Type B pancreatic cell (in vitro differentiated cells): ENCODE measurements at places on chromosomes 2 and 18.

GRCh38 chr2:214837466-214837865 is 28.0 kb upstream of the BARD1 start:
- no peak for DNase-seq

GRCh38 chr2:26801328-26801727 is 15.5 kb downstream of the CENPA start:
- DNase-seq: no peak

DNA sequence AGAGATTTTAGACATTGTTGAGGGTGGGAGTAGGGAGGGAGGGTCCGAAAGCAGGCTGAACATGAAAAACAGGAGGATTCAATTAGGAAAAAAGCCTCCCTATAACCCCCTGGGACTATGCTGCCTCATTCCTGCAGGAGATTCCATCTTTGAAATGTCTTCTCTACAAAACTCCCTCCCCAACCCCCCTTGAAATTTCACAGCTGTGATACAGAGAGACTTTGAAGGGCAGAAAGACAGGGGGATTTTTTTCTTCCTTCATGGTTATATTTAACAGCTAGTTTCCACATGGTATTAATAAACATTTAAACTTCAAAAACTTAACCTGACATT is 57.6 kb downstream of the TRIB2 start:
- no peak for DNase-seq

- DNase-seq: no peak
Measured at GRCh38 chr2:174918886-174919526, 86.2 kb downstream of the CHN1 start.

- DNase-seq: no peak
Measured at GRCh38 chr2:26064846-26065245, 31.0 kb downstream of the RAB10 start.

- no peak for DNase-seq
Measured at GRCh38 chr2:133854603-133855200, 286.4 kb upstream of the NCKAP5 start.

DNA sequence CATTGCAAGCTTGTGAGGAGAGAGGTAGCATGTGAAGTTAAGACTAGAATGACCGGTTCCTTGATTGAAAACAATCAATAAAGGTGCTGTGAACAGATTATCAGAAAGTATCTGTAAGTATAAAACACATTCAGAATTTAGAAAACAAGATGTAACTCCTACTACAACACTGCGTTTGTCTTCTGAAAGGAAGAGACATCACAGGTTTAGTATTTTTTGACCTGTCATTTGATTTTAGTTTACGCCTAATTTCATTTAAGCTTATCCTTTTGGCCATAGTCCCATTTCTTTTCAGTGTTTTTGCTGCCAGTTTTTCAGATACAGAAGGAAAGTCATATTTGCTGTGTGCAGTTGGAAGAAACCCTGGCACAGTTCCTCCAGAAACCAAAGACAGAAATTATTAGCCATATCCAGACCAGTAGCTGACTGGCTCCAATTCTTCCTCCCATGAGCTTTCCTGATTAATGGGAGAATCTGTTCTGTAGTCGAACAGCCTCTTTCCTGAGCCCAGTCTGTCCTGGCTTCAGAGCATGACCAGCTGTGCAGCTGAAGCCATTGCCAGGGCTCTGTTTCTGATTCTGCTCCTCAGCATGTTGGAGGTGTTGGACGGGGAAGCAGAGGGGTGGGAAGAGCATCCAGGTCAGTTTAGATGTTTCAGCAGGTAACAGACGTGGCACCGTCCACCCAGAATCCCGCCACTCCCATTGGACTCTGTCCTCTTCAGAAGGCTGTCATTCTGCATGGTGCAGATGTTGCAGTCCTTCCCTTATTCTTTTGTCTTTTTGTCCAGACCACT is 61.0 kb downstream of the CRIM1 start:
- DNase-seq: no peak

GRCh38 chr2:114534116-114535084 is 92.0 kb downstream of the DPP10 start:
- DNase-seq: no peak

- no peak for DNase-seq
Measured at GRCh38 chr2:188629753-188630527, 338.3 kb downstream of the GULP1 start.

DNA sequence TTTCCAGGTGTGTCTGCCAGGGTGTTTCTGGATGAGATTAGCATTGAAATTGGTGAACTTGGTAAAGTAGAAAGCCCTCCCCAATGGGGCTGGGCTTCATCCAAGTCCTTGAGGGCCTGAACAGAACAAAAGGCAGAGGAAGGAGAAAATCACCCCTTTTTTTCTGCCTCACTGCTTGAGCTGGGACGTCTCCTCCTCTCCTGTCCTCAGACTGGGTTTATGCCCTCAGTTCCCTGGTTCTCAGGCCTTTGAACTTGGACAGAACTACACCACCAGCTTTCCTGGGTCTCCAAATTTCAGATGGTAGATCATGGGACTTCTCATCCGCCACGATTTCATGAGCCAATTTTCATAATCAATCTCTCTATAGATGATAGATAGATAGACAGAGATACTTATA is 53.7 kb upstream of the BIN1 start:
- no peak for DNase-seq

- DNase-seq: no peak
Measured at GRCh38 chr2:64924170-64924934, 64.8 kb upstream of the SLC1A4 start.

GRCh38 chr2:136012315-136012714 is 26.9 kb upstream of the DARS1 start:
- DNase-seq: no peak

- DNase-seq: no peak
Measured at GRCh38 chr2:111624411-111625156, 259.4 kb downstream of the ANAPC1 start.

GRCh38 chr18:55244546-55244945 is 285.3 kb upstream of the CCDC68 start:
- DNase-seq: no peak

DNA sequence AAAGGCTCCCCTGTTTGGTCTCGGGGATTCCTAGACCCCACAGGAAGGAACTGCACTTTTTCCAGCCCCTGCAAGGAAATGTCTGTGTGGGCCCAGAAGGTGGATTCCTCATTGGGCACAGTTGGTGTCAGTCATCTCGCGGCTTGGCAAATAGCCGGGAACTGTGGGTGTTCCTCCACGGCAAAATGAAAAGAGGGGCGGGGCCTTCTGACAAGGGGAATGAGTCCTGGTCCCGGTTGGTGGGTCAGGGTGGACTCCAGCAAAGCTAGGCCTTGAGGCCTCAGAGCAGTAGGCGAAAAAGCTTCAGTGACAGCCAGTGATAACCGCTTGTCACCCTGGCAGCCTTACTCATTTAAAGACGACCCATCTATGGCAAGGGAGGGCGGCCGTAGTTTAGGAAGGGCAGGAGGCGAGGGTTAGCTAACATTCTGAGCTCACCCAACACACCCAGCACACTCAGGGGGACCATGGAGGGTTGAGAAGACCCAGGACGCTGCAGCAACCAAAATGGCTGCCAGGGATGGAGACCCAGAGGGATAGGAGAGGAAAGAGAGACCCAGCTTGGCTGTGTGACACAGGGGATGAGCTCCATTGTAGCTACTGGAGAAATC is 16.5 kb downstream of the SLC4A3 start:
- peak; percentile 62 for DNase-seq

DNA sequence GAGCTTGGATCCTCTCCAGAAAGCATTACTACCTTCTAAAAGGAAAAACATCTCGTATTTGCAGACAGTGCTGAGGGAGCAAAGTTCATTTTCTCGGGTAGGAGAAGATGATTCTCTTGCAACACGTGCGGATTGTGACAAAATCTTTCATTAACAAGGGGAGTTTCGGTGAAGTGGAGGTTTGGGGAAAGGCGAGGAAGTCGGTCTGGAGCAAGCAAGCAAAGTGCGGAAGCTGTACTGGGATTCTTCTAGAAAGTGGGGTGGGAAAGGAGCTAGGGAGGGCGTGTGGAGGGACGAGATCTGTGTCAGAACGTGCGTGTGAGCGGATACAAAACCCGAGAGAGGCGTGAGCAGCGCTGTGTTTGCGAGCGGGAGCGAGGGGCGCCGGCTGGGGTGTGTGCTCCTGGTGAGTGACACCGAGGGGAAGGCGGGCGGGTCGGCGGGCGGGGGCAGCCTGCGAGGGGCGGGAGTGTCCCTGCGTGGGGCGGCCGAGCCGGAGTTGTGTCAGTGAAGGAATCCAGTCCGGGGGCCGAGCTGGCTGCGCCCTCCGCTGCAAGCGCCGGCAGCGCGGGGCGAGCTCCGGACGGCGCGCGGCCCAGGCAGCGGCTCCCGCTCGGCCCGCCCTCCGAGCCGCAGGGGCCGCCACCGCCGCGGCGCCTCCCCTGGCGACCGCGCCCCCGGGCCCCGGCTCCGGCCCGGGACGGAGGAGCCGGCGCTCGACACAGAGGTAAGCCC is at the start of gene SPATS2L:
Gene SPATS2L, plus strand, starts transcription at position 498 of the 735 bp plus-strand sequence. CDS start 82,552 bp downstream, outside the sequence.
- peak; percentile 78 for DNase-seq

DNA sequence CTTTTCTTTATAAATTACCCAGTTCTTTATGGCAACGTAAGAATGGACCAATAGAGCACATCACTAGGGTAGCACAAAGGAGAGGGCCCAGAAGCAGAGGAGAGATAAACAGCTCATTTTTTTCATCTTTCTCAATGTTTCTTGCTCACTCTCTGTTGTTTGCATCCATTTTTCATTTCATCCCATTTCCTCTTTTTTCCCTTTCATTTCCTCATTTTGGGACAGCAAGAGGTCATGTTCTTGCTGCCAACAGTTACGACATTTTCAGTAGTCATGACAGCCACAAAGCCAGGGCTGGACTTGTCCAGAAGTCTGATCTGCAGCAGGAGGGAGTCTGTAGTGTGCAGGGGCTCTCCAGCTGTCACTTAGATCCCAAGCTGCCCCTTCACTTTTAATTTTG is 52.7 kb upstream of the CYP1B1 start:
- DNase-seq: no peak

- no peak for DNase-seq
Measured at GRCh38 chr2:176502619-176503018, 233.4 kb downstream of the MTX2 start.

DNA sequence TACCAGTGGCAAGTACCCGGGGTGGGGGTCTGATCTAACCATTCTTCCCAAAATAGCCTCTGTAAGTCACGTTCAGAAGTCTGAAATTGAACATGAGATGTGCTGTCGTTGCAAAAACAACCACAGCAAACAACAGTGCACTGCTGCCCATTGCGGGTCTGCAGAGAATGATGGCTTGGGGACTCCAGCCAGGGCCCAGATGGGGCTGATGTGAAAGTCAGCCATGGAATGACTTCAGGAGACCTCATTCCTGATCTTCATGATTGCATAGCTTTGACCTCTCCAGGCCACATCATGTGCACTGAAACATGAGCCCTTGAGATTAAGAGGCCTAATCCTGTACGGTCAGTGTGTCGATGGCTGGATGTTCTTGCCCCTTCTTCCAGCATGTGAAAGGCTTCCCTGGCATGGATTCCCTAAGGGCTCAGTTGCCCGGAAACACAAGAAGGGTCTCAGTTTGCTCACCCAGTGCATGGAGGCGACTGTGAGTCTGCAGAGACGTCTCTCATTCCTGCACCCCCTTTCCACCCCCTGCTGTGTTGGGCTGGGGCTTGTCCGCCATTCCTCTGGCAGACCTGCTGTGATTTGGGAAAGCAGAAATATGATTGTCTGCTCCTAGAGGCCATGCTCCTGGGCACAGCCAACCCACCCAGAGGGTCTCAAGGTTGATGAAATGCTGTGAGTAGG is 191.6 kb downstream of the SEPTIN10 start:
- no peak for DNase-seq

DNA sequence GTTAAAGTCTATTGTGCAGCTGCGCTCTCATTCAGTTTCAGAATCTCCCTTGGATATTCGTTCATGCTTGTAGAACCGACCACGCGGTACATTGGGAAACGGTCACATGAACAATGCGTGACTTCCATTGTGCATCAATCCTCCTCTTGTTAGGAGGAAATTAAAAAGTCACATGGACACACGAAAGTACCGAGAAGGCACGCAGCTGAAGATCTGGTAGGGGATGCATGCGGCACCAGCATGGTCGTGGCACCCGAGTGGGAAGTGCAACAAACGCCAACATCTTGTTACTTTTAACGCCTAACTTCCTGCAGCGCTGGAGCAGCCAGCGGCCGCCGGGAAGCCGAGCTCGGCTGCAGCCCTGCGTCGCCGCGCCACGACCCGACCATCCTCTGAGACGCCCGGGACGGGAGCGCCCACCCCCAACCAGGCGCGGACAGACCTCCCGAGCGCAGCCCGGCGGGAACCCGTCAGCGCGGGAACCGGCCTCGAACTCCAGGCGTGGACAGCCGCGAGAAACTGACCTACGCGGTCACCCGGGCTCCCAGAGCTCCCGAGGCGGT is 412 bp downstream of the OSBPL1A start:
- no peak for DNase-seq

GRCh38 chr2:9594366-9595054 is 36.3 kb downstream of the YWHAQ start:
- DNase-seq: no peak

GRCh38 chr18:34913837-34914661 is 127.2 kb upstream of the MAPRE2 start:
- no peak for DNase-seq

DNA sequence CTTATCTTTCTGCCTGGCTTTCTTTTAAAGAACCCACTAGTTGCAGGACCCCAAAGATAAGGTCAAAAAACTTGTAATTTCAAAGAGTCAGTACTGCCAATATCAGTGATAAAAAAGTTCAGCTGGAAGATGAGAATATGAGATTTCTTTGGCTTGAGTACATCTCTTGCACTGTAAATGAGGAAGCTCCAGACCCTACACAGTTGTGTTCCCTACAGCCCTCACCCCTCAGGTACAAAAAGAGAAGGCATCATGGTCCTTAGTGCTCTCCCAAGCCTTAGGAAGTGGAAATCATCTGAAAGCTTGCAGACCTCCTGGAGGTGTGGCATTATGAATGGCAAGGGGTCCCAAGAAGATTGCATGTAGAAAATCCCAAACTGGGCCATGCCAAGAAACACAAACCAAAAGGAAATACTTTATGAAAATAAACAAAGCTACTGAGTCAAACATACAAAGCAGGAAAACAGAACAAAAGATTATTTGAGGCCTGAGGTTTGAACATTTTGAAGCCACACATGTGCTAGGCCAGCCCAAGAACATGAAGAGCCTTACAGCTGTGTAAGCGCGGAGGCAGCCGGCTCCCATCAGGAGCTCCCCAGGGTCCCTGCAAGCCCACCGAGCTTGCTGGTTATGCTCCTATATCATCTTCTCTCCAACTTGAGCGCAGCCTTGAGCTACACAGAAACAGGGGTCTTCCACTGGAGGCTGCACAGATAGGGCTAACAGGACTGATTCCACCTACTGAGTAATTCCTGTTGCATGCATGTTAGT is 217.0 kb downstream of the OSR1 start:
- no peak for DNase-seq

- DNase-seq: no peak
Measured at GRCh38 chr2:130374587-130375290, 18.9 kb downstream of the PTPN18 start.
